ENCODE measurements at places on chromosomes 12 and 14. TPM values are rescaled to one million over a fixed set of nuclear protein-coding genes. Genes with fewer than 3 reads are reported as not detected.

Gene TPH2
- polyA plus RNA-seq = not detected

Gene OVCH1
- 0.31 TPM for polyA plus RNA-seq

Gene GPN3
- polyA plus RNA-seq = 27.8 TPM

DNA sequence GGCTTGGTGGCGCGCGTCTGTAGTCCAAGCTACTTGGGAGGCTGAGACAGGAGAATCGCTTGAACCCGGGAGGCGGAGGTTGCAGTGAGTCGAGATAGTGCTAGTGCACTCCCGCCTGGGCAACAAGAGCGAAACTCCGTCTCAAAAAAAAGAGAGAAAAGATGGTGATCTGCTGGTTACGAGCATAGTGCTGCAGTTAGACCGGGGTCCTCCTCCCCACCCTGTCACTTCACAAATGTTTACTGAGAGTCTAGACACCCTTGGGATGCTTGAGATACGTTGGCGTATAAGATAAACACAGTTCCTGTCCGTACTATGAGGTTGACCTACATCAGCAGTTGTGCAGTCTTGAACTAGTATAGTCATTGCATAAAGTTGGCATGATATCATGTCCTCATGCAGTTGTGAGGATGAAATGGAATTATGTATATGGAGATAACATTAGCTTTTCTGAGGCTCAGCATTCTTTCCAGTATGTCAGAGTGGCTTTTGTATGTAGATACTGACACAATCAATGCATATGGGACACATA is 787 bp downstream of the ACAD10 start:
- no peaks in the 10 kb centered on the region for H3K27me3 ChIP-seq
- no peaks in the 10 kb centered on the region for H3K36me3 ChIP-seq
- DNase-seq = no peak
- H3K4me3 ChIP-seq = peak overlapping the region; percentile 82
- no peaks in the 10 kb centered on the region for H3K4me1 ChIP-seq
- no peak overlapping the region for H3K27ac ChIP-seq

DNA sequence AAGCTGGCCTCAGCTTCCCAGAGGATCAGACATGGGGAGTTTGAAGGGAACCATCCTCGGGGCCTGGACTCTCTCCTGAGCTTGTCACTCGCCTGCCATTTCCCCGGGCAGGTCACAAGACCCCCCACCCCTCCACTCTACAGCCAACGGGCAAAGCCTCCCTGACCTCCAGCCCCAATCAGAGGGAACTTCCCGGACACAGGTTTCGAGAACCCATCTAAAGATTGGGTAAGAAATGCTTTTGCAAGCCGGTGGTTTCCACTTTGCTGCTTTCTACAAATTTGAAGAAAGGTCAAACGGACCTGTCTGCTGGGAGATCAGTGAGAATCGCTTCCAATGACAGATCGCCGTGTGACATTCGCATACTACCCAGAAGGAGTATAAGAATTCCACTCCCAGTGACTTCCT is 89.6 kb downstream of the SCARB1 start:
- H3K27me3 ChIP-seq = no peaks in the 10 kb centered on the region
- no peak for DNase-seq
- no peaks in the 10 kb centered on the region for H3K36me3 ChIP-seq
- H3K4me3 ChIP-seq = no peak overlapping the region
- H3K4me1 ChIP-seq = no peaks in the 10 kb centered on the region
- H3K27ac ChIP-seq = no peak overlapping the region

DNA sequence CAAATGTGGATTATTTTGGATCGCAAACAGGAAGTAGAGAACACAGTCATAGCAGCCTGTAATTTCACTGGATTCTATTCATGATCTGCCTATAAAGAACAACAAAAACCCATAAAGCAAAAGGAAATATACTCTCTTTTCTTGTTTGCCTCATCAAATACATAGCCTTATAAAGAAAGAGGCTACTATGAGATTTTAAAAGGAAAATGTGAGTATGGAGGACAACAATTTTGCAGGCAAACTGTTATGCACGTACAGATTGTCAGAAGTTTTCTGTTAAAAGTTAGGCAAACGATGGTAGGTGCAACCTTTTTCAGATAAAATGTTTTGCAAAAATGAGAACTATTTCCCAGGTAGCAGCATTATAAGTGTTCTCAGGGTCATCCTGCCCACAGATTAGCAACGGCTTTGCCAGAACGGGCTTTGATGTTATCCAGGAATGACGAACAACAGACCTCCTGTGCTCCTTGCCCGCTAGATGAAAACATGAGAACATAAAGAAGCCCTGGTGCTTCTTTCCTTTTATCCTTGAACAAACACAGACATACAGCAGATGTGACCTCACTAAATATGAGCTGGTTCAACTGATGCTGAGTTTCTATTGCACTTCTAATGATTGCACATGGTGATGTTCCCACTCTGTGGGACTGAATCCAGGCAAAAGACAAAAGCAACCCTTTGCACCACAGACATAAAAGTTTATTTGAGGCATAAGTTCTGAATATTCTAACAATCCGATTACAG is 88.1 kb downstream of the ITPR2 start:
- H3K36me3 ChIP-seq = no peaks in the 10 kb centered on the region
- no peaks in the 10 kb centered on the region for H3K4me1 ChIP-seq
- no peak overlapping the region for H3K27ac ChIP-seq
- no peak overlapping the region for H3K4me3 ChIP-seq
- H3K27me3 ChIP-seq = no peaks in the 10 kb centered on the region

GRCh38 chr12:123571343-123571813 is 13.0 kb upstream of the TMED2 start:
- no peaks in the 10 kb centered on the region for H3K27me3 ChIP-seq
- DNase-seq = no peak
- H3K4me1 ChIP-seq = no peaks in the 10 kb centered on the region
- no peak overlapping the region for H3K4me3 ChIP-seq
